ENCODE measurements at places on chromosomes 16 and 17.

GRCh38 chr16:31873556-31874365 lies at the start of gene ZNF267:
Gene ZNF267, plus strand, starts transcription at chr16:31873807. Its CDS starts 160 bp downstream, at chr16:31873967.
- ATAC-seq: peak; percentile 96

- no peak for ATAC-seq
These were observed 115.1 kb downstream of the SOCS1 start for GRCh38 chr16:11140867-11141266.

DNA sequence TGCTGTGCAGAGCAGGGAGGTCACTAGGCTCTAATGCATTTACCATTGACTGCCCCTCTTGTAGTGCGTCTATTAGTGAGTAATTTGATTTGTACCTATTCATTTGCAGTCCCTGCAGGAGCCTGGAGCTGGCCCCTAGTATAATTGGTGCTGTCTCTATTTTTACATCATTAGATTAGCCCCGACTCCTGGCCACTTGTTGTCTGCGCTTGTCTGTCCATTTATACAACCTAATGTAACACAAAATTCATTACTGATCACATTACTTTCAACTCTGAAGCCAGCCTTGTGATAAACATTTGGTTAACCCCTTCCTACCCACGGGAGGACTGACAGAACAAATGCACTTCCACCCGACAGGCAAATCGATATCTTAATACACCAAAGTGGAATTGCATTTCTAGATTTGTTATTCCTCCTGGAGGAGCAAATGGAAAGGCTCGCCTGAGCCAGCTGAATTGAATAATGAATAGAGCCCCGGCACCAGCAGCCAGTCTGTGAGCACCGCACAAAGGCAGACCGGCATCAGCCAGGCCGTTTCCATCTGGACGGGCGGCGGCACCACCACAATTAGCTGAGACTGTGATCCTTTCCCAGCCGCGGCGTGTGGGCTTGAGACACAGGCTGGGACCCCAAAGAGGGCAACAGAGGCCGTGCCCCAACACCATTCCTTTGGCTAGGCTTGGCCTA lies 18.7 kb upstream of the TBX2 start:
- ATAC-seq: no peak

GRCh38 chr17:34161690-34162089 lies 93.4 kb upstream of the CCL2 start:
- no peak for ATAC-seq

DNA sequence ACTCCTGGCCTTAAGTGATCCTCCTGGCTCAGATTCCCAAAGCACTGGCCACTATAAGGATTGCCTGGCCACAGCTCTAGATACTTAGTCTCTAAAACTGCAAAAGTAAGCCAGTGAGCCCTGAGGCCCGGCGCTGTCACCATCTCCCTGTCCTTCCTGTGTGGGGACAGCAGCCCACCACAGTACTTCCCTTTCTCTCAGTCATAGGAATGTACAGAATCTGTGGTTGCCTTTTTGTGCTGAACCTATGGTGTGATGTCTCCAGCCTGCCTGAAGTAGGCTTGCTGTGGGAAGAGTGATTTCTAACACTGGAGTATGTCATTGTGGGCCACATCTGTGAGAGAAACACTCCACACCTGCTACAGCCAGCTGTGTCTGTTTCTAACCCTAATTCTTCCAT lies 24.7 kb downstream of the NTAN1 start:
- ATAC-seq: no peak

Measured in gastroesophageal sphincter (tissue), 4 donors.